ENCODE measurements at places on chromosomes 3 and 15.

DNA sequence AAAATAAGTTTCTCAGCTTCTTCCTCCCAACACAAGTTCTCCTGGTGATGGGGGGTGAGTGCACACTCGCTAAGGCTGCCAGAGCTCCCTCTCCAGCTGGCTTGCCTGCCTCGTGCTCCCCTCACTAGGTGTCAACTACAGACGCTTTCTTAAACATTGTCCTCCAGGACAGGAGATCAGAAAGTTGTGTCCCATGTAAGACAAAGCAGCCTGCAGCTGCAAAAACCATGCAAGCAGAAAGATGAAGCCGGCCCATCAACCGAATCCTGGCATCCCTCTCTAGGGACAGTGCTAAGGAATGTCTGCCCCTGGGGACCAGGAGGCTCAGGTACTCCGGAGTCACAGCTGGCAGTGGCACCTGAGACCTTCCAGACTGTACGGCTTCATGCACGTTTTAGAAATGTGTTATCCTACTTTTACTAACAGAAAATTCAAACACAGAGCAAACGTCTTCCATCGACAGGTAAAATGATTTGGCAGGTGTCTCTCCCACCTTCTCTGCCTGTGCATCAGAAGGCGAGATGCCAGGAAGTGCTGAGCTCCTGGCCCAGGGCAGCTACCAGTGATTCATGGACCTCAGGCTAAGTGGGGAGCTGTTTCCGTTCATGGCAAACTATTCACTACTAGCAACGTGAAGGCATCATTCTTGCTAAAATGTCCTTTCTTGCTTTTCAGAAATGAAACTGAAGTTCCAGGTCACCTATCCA lies 246.1 kb downstream of the ADAMTS17 start:
- no peak for DNase-seq

DNA sequence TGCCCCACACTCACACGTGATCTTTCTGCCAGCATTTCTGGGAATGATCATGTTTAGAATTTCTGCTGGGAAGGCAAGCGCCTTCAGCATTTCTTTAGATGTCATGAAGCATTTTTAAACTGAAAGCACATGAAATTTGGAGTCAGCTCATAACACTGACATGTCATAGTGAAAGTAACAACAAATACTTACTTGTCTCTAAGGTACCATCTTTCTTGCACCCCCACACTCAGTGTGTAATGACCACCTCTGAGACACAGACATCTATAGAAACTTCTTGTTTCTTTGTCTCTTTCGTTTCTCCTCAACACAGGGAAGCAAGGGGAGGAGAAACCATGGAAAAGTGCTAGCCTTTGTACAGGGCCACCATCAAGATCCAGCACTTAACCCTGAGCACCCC lies 171.7 kb downstream of the RORA start:
- no peak for DNase-seq

DNA sequence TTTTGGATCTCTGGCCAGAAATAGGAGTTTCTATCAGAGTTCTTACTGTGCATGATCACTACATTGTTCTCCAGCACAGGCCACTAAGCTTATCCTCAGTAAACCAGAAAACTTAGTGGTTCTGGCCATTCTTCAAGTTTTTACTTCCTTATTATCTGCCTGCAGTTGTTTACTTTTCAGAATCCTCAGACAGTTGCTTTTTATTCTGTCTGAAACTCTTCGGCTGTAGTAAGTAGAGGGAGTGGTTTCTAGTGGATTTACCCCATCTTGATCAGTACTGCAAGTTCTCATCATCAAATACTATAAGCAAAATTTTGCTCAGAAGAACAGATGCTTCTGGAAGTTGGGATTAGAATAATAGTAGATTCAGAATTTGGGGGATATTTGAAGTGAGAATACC lies 193.0 kb upstream of the RARB start:
- no peak for DNase-seq

DNA sequence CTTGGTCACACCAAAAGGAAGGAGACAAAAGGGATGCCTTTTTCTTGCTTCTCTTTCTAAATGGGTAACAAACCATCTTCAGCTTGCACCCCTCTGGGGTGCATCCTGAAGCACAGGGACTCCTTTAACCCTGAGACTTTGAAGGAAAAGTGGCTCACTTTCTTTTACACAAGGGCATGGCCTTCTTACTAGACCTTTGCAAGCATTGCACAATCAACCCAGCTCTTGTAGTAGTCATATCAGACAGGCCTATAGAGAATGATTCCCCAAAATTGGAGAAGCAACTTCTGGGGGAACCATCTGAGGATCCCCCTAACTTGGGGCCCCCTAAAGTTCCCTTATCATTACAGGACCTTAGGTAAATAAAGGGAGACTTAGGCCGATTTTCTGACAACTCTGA lies 56.1 kb upstream of the GK5 start:
- DNase-seq = no peak

DNA sequence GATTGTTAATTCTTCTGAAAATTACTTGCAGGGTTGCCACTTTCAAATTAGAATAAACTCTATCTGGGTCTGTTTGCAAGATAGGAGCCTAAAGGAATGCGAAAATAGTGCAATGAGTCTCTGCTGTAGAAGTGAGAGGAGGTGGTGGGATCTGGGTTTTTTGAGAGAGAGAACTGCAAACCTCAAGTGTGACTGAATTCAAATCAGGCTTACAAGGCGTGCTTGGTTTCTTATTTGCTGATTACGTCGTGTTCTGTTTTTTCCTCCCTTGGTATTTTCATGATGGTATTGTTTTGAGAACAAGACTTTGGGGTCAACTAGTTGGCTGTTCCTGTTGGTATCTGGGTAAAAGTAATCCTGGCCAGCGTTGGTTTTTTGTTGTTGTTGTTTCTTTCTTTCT lies 490.9 kb upstream of the CFAP20DC start:
- no peak for DNase-seq

DNA sequence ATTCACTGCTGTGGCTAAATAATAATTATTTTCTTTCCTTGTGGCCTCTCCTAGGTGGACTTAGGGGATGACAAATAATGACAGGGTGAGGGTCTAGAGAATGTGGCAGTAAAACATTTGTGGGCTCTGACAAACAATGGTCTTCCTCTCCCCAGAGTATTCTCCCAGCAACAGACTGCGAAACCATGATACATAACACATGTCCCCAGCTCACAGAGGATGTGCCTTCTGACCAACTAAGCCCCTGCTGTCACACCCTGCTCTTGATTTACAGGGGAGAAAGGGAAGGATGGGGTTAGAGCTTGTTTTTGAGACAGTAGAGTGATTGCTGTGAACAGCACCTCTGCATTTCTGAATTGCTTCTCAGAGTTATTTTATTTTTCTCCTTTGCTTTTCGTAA lies 116.6 kb upstream of the CTDSPL start:
- DNase-seq = no peak

DNA sequence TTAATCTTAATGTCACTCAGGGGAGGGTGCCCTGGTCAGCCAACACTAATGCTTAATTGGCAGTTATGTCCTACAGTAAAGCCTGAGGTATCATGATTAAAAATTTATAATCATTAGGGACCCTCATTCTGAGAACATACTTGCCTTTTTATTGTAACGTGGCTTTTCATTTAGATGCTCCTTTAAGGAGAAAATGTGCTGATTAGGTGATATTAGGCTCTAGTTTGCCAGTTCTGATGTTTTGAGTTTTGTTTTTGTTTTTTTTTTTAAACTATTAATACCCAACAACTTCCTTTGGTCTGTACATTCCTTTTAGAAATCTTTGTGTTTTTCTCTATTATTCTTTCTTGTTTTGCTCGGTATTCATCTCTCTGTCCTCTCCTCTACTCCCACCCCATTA lies 10.3 kb downstream of the GTF2E1 start:
- DNase-seq = no peak

- no peak for DNase-seq
Measured at GRCh38 chr15:101489599-101490407, at the start of gene PCSK6. PCSK6 (minus strand) TSS chr15:101489707; CDS start chr15:101489670, 37 bp downstream.

GRCh38 chr15:101047301-101047781 lies 128.2 kb downstream of the LRRK1 start:
- no peak for DNase-seq
